ENCODE measurements at places on chromosomes 3 and 15.

GRCh38 chr3:138916824-138917223 is 30.1 kb downstream of the FOXL2 start:
- DNase-seq: no peak

- DNase-seq: no peak
These were observed 580.4 kb downstream of the ROBO1 start for GRCh38 chr3:79187426-79187825.

DNA sequence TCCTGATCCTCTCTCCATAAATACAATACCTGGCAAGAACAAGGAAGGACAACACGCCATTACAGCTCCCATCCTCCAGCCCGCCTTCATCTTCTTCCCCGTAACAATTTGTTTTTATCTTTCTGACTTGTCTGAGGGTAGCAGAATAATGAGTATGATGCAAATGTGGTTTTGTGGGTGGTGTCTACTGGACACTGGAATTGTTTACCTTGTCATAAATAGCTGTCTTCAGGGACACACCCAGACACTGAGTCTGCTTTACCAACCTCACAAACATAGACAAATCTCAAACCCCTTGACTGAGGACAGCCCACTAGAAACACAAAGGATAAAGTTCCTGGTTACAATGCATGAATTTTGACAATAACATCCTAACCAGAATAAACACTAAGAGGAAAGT is 13.4 kb downstream of the WDR72 start:
- no peak for DNase-seq

- DNase-seq: no peak
These were observed 140.5 kb upstream of the TBL1XR1 start for GRCh38 chr3:177337541-177338331.

DNA sequence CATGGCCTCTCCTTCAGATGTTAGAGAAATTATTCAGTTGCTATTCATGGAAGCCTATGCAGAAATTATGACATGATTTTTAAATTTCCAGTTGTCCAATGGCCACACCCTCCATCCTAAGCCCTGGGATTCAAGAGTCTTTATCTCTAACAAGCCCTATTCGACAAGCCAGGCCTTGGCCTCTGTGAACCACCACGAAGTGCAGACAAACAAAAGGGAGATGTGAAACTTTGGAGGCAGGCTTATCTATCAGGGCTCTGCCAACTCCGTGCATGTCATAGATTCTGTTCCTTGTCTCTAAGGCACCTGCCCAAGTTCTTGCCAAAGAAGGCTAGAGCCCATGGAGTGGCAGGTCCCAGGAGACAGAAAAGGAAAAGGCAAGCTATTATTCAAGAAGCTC is 212.4 kb upstream of the ADAMTS9 start:
- no peak for DNase-seq

DNA sequence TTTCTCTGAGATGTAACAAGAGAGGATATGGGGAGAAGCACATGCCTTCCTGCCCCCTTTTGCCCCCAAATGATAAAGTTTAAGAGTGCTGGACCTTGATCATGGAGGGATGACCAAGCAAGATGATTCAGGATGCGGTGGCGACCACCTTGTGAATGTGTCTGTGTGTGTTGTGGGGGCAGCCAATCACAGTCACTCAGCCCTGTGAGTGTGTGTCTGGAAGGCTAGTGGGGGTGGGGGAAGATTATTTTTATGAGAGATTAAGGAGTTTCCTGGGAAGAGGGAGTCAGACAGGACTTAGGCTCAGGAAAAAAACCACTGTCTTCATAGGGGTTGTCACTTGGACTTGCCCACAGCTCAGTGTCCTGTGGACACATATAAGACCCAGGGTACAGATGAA is 57.8 kb upstream of the KY start:
- DNase-seq: no peak

GRCh38 chr15:33131552-33132232 is 62.8 kb downstream of the FMN1 start:
- no peak for DNase-seq

Measured in Panc1 (cell line).